Activated CD4-positive, alpha-beta T cell treated with anti-CD3 and anti-CD28 coated beads, Interleukin-2, amount 10 ng/mL, durations not matched to agents 7 days and 5 days (primary cell): ENCODE measurements at places on chromosomes 1 and 21.

DNA sequence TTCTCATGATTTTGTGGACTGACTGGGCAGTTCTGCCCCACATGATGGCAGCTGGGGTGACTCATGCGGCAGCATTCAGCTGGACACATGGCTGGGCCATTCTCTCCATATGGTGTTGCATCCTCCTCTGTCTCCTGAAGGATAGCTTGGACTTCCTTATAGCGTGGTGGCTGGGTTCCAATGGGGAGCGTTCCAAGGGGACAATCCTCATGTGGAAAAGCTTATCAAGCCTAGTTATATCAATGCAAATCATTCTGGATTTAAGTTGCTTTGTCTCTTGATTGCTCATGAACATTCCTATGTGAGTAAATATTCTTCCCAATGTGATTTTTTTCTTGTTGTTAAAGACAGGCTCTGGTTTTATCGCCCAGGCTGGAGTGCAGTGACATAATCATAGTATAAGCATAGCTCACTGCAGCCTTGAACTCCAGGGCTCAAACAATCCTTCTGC, 13.2 kb upstream of the SLC2A1 start:
- H3K27ac ChIP-seq: no peak overlapping the region
- H3K4me3 ChIP-seq: no peak overlapping the region

DNA sequence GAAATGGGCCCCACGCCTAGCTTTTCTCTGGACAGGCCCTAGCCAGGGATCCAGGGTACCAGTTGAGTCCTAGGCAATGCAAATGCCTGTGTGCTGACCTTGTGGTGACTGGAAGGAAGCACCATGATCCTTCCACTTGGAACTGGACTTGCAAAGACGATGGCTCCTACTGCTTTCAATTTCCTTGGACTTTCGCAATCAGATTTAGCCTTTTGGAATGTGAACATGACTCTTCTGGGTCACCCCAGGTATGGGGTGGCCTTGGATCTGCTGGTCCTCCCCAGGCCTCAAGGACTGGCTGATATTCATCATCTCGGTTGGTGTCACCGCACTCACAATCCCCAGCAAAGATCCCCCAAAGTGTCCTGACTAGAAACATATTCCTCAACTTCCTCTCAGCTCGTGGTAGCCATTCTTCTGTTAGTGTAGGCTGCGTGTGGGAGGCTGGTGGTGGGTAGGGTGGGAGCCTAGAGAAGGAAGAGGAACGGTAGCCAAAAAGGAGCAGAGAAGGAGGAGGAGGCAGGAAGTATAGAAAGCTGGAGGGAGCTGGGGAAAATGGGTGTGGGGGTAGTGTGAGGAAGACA, 130.5 kb downstream of the PPIAL4G start:
- H3K36me3 ChIP-seq: no peaks in the 10 kb centered on the region
- DNase-seq: no peak
- H3K27me3 ChIP-seq: peaks cover 60% of the 10 kb centered on the region
- H3K4me3 ChIP-seq: no peak overlapping the region

GRCh38 chr1:181347495-181348390, 135.6 kb upstream of the CACNA1E start:
- no peak for DNase-seq
- H3K27me3 ChIP-seq: no peaks in the 10 kb centered on the region
- H3K27ac ChIP-seq: no peak overlapping the region
- no peaks in the 10 kb centered on the region for H3K36me3 ChIP-seq
- H3K4me3 ChIP-seq: no peak overlapping the region
- H3K4me1 ChIP-seq: no peaks in the 10 kb centered on the region

DNA sequence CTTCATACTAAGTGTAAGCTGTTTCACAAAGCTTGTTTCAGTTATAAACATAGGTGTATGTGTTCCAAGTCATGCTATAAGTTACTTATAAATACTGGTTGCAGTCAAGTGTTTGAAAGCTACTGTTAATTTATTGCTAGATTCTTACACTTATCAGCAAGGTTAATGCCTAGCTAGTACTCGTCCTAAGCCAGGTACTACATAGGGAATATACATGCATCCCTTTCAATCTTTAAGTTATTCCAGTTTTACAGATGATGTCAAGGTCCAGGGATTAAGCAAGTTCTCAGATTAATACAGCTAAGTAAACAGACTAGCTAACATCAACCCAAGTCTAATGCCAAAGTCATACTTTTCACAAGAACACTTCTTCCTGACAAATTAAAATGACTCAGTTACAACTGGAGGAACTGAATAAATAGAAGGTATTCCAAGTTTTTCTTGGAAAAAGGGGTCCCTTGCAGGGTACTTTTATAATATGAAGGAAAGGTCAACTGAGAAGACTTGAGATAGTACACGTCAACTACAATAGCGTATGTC, 652.2 kb upstream of the USP24 start:
- H3K27me3 ChIP-seq: peaks cover 2% of the 10 kb centered on the region
- no peaks in the 10 kb centered on the region for H3K36me3 ChIP-seq
- no peaks in the 10 kb centered on the region for H3K4me1 ChIP-seq
- no peak overlapping the region for H3K27ac ChIP-seq

DNA sequence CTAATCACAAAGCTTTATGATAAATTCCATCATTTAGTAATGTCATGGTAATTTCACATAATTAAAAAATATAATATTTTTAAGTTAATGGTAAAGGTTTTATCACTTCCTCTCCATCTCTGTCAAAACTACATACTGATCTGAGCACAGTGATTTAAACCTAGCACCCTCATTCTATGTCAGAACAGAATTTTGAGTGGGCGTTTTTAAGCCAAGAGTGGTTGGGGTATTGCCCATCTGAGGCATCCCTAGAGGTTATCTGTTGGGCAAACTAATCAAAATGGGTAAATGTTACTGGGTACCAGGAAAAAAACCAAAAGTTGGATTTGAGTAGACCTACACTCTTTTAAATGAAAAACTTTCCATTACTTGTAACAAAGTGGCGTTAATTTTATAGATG, 100.7 kb upstream of the GFI1 start:
- no peak overlapping the region for H3K27ac ChIP-seq
- H3K36me3 ChIP-seq: peaks cover 25% of the 10 kb centered on the region
- H3K4me1 ChIP-seq: peaks cover 44% of the 10 kb centered on the region
- no peaks in the 10 kb centered on the region for H3K27me3 ChIP-seq

GRCh38 chr1:107096690-107097089, 40.2 kb downstream of the PRMT6 start:
- H3K4me1 ChIP-seq: peaks cover 2% of the 10 kb centered on the region
- H3K27me3 ChIP-seq: peaks cover 2% of the 10 kb centered on the region
- no peak overlapping the region for H3K27ac ChIP-seq
- no peak for DNase-seq
- H3K4me3 ChIP-seq: no peak overlapping the region
- no peaks in the 10 kb centered on the region for H3K36me3 ChIP-seq

GRCh38 chr21:44421901-44422840, 33.1 kb upstream of the LRRC3 start:
- H3K27ac ChIP-seq: no peak overlapping the region
- no peak overlapping the region for H3K4me3 ChIP-seq
- H3K4me1 ChIP-seq: no peaks in the 10 kb centered on the region
- peaks cover 14% of the 10 kb centered on the region for H3K36me3 ChIP-seq

DNA sequence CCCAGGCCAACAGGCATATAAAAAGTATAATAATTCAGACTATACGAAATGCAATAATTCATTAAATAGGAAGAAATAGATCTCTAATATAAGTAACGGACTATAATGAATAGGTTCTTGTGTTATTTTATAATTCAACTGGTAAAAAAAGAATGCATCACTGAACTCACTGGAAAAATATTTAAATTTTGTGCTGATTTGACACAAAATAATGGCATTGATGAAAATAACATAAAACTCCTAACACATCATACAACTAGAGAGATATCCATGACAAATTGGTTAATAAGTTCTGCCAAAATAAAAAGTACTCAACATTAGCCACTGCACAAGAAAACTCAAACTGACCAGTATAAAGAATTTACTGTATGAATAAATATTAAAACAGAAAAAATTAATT, 57.1 kb upstream of the RAB4A start:
- H3K4me1 ChIP-seq: peaks cover 14% of the 10 kb centered on the region
- H3K27ac ChIP-seq: no peak overlapping the region
- no peak overlapping the region for H3K4me3 ChIP-seq

DNA sequence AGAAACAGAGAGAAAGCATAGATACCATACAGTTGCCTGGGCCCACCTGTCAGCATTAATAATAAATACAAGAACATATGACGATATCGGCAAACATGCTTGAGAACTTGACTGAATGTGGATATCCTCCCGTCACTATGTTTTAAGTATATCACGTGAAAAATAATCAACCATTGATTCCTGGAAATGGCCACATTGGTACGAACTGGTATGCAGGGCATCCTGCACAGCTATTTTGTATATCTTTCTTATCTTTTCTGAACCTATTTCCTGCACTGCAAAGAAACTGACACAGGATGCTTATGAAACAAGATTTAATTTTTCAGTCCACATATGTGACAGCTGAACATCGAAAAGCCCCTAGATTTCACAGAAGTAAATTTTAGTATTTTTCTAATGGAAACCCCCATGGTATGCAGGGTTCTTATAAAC, 22.8 kb upstream of the RGS1 start:
- H3K27ac ChIP-seq: no peak overlapping the region
- H3K4me1 ChIP-seq: peaks cover 31% of the 10 kb centered on the region
- peaks cover 2% of the 10 kb centered on the region for H3K27me3 ChIP-seq

DNA sequence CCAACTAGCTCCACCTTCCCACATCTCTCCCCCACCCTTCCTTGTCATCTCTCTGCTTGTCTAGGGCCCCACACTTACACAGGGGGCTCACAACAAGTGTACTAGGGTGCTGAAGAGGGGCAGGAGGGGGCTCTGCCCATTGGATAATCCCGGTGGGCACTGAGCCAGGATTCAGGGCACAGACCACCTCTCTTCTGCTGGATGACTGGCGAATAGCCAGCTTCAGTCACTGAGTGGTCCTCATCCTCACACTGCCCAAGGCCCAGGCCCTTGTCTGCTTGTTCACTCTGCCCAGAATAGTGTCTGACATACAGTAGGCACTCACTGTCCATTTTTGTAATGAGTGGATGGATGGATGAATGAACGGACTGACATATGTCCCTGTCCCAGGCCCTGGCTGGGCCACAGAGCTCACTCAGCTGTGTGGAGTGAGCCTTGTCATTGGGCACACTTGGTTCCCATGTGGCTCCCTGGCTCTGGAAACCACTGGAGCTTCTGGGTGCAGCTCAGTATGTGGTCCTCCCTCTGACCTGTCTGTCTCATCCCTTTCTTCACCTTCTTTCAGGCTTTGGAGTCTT, 36.6 kb downstream of the FOXO6 start:
- no peak overlapping the region for H3K27ac ChIP-seq
- no peak for DNase-seq
- no peak overlapping the region for H3K4me3 ChIP-seq
- no peaks in the 10 kb centered on the region for H3K4me1 ChIP-seq

- peaks cover 34% of the 10 kb centered on the region for H3K4me1 ChIP-seq
- no peak overlapping the region for H3K4me3 ChIP-seq
- DNase-seq: no peak
- peaks cover 3% of the 10 kb centered on the region for H3K27me3 ChIP-seq
Observed at GRCh38 chr21:33897739-33898138, 17.9 kb downstream of the ATP5PO start.
